ENCODE measurements at places on chromosomes 1 and 21. TPM values are rescaled to one million over a fixed set of nuclear protein-coding genes. Genes with fewer than 3 reads are reported as not detected.

Gene CD84
- 1.6 TPM for total RNA-seq

Gene OR2T11
- not detected for total RNA-seq

Gene AK5
- total RNA-seq = 40.4 TPM

GRCh38 chr1:5408401-5408800 is 583.8 kb downstream of the NPHP4 start:
- no peak for DNase-seq

- DNase-seq = no peak
These were observed 36.4 kb downstream of the PALMD start for GRCh38 chr1:99682291-99682751.

DNA sequence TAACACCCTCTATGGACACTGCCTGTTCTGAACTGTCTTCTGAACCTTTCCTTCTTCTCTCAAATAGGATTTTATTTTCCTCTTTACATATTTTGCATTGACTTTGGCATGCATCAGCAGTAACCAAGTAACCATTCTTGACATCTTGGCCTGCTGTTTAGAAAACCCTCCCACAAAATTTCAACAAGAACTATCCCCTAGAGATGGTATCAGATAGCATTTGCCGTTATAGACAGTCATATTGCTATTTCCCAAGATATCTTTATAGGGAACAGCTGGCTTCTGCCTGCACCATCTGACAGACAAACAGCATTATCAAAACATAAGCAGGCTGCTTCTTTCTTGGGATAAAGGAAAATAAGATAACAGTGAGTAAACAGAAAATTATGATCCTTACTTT is 54.7 kb downstream of the LHX8 start:
- DNase-seq = no peak

- no peak for DNase-seq
These were observed 110.8 kb downstream of the FOXD2 start for GRCh38 chr1:47548637-47549036.

- DNase-seq = no peak
These were observed 26.6 kb downstream of the FAM89A start for GRCh38 chr1:231013391-231014015.

DNA sequence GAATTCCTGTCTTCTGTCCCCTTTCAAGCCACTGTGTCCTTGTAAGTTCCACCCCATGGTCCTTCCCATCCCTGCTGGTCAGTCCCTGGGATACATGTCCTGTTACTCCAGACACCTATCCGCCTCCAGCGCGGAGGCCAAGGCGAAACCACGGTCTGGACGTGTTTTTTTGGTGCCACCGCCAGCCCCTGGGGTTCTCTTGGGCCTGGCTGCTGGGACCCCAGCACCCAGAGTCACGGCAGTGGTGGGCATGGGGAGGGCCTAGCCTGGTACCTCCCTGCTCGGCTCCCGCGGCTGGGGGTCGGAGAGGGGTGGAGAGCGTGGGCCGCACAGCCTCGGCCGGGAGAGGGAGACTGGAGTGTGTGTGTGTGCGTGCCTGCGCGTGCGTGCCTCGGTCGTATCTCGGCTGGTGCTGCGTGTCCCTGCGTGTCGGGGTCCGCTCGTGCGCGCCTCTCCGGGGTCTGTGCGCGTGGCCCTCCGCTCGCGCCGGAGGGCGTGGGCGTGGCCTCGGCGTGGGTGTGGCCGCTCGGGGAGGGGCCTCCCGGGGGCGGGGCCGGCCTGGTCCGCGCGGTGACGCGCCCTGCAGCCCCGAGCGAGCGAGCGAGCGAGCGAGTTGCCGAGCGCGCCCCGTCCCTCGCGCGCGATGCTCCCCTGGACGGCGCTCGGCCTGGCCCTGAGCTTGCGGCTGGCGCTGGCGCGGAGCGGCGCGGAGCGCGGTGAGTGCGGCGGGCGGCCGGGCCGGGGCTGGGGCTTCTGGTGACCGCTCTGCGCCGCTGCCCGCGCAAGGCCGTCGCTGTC is at the start of gene VWA1:
Gene VWA1, plus strand, starts transcription at position 585 of the 798 bp plus-strand sequence. Its CDS starts 59 bp downstream, at position 644.
- peak; percentile 98 for DNase-seq

DNA sequence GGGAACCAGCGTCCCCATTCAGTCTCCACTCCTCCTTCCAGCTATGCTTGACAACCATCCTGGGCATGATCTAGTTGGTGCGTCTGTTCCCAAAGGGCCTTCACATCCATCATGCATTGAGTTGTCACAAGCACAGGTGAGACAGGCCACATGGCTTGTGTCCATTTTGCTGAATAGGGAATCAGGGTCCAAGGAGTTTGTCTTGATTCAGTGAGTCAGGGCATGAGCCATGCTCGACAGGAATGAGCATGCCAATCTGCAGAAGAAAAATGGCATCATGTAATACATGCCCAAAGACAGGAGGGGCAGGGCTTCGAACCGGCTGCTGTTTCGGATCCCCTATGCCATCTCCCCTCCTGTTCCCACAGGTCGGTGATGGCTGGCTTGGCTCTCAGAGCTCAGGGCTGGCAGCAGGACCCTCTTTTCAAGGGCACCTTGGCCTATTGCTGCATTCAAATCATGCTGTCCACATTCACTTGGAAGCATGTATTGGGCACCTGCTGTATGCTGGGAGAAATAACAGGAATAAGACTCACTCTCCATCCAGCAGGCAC is 44.5 kb downstream of the PKP1 start:
- no peak for DNase-seq

DNA sequence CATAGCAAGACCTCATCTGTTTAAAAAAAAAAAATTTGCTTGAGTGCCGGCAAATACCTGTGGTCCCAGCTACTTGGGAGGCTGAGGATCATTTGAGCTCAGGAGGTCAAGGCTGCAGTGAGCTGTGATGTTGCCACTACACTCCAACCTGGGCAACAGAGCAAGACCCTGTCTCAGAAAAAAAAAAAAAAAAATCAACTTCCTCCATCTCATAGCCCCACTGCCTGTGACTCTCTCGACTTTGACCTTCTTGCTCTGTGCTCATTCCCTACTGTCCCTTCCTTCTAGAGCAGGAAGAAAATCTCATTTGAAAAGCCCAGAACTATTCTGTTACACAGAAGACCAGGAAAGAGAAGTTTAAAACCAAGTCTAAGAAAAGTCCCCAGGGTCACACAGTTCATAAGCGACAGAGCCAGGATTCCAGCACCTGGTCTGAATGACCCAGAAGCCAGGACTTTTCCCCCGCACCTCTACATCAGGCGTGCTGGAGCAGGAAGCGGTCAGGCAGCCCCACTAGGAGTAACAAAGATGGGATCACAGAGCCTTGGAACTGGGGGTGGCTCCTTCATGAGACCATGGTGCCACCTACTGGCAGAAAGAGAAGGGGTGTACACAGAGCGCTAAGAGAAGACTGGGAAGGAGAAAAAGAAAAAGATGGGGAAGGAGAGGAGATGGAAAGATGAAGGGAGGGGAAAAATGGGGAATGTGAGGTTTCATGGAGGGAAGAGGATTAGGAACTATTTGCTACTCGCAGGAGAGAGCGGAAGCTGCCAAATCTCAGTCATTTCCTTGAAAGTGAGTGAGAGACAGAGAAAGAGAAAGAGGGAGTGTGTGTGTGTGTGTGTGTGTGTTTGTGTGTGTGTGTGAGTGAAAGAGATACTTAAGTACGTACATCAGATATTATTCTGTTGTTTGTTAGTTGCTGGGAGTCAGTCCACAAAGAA is 3.1 kb upstream of the P3R3URF start:
- peak; percentile 78 for DNase-seq

GRCh38 chr1:29854700-29855276 is 618.5 kb downstream of the PTPRU start:
- no peak for DNase-seq

DNA sequence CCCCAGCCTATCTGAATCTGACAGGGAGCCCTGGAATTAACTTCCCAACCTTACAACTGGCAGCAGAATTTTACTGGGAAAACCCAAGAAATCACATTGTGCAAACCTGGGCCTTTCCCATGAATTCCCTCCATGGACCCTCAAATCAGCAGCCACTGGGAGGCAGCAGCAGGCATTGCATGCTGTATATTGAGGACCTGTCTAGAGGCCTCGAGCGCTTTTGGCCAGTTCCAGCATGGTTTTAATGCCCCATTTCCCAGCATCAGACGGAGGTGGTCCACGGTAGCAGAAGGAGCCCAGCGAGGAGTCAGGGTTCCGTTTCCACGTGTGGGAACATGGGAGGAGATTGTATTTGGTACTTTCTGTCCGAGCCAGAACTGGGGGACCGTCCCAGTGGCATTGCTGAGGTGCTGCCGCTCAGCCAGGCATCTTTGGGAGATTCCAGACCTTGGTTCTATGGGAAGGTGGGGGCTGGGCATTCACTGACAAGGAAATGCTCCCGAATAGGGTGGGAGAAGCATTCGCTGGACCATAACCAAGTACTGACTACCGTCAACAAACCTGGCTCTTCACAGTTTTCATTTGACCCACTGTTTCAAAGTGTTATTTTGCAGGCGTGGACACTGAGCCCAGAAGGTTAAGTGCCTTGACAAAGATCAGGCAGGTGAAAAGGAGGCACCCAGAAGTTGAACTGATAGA is 15.9 kb downstream of the BMP8A start:
- DNase-seq = no peak

DNA sequence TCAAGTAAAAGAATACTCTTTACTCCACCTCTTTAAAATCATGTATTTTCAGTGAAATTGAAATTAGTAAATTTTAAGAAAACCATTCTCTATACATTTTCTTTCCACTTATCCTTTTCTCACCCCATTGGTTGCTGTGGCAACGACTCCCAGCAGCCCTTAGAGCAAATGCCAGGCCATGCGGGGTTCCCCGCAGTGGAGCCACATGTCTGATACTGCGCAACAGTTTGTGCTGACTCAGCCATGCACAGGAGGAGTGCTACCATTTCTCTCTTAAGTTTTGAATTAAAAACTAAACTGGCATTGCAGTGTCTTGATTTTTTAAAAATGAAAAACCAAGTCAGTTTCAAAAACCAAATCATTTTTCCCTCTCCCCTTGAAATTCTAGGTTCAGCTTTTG is 214.1 kb upstream of the L1TD1 start:
- DNase-seq = no peak

DNA sequence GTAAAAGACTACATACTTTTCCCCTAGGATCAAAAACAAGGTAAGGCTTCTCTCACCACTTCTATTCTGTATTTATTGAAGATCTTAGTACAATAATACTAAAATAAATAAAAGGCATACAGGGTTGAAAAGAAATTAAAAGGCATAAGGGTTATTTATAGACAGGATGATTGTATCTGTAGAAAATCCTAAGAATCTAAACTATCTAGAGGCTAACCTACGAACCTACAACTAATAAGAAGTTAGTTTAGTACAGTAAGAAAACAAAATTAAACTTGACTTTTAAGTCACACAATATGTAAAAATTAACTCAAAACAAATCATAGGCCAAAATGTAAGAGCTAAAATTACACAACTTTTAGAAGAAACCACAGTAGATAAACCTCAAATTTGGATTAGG is 50.4 kb upstream of the ADAM30 start:
- no peak for DNase-seq

- no peak for DNase-seq
These were observed 21.6 kb upstream of the C1orf159 start for GRCh38 chr1:1137256-1138045.

DNA sequence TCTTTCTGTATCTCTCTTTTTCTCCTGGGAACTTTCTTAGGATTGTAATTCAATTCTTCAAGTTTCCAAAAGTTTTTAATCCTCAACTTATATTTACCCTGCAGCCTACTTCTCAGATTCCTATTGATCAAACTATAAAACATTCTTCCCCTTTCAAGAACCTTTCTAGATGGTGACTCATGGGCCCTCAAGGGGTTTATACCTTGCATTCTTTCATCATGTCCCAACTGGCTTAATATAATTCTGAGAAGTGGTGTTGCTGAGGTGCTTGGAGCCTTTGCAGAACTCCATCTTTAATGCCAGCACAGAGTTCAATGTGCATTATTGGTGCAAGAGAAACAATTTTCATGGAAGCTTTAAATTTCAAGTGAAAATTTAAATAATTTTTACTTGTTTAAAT is 273.4 kb downstream of the VAV3 start:
- no peak for DNase-seq

DNA sequence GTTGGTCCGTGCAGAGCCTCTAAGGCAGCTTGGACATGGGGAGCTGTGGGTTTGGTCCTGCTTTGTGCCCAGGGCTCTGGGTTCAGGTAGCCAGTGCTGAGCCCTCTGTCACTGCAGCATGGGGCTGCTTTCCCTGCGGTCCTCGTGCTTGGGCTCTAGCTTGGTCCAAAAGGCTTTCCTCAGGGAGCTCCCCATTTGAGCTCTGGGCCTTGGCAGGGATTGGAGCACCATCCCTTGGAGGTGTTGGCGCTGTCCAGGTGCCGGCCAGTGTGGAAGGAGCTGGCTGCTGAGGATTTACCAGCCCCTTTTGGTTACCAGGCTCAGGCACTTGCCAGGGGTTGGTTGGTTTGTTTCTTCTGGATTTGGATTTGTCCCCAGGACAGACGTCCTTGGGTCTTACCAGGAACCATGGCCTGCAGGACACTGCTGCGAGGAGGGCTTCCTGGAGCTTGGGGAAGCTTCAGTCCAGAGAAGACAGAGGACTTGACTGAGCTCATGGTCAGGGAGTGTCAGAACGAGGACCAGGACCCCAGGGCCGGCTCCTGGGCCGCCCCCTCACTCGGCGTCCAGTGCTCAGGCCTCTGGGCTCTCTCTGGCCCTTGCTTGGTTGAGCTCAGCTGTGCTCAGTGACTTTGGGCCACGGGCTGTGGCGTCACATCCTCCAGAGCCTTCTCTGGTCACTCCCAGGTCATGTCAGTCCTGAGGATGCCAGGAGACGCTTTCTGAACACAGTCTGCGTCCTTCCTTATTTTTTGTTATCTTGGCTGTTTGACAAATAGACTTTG is 224.7 kb downstream of the CAMTA1 start:
- no peak for DNase-seq

DNA sequence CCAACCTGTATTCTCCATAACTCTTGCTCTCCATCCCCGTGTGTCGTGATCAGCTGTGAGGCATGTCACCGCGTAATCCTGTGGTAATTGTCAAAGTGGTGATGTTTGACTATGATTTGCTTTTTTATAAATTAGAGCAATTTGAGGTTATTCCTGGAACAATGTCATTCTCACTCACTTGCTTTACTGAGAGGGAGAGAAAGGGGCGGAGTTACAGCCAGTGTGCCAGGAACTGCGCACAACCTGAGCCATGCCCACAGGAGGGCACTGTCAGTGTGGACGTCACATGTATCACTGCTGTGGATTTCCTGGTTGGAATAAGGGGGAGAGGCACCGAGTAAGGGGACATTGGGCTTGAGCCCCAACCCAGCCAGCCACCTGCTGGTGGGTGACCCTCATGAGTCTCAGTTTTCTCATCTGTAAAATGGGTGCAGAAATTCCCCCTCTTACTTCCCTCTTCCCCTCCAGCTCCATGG is 6.9 kb downstream of the ADGRB2 start:
- DNase-seq = no peak

DNA sequence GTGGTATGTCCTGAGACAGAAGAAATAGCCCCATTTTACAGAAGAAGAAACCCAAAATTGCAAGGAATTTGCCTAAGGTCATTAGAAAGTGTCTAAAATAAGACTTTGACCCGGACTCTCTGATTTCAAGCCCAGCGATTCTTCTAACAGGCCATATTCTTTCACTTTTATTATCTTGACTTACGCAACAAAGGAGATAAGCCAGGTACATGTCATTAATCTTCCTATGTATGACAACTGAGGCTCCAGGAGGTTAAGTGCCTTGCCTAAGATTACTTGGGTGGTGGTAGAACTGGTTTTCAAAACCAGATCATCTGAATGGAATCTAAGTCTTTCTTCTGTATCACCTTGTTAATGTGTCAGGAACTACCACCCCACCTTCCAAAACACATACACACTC is 124.3 kb downstream of the PBX1 start:
- no peak for DNase-seq

- DNase-seq = no peak
These were observed 7.6 kb downstream of the ZNF683 start for GRCh38 chr1:26364956-26365355.

All from frontal cortex (tissue), 4 donors.